H1 (cell line): ENCODE measurements at places on chromosomes 5 and 9. TPM values are rescaled to one million over a fixed set of nuclear protein-coding genes. Genes with fewer than 3 reads are reported as not detected.

- DNase-seq = no peak
Measured at GRCh38 chr5:57862471-57862911, 379.9 kb upstream of the ACTBL2 start.

Gene CREBRF
- 0.86 and 1.2 TPM in 2 replicates for polyA plus RNA-seq

- no peak for DNase-seq
Measured at GRCh38 chr9:101737165-101737704, 1.2 kb downstream of the GRIN3A start.

- DNase-seq = no peak
Measured at GRCh38 chr5:57779383-57780223, 297.0 kb upstream of the ACTBL2 start.

DNA sequence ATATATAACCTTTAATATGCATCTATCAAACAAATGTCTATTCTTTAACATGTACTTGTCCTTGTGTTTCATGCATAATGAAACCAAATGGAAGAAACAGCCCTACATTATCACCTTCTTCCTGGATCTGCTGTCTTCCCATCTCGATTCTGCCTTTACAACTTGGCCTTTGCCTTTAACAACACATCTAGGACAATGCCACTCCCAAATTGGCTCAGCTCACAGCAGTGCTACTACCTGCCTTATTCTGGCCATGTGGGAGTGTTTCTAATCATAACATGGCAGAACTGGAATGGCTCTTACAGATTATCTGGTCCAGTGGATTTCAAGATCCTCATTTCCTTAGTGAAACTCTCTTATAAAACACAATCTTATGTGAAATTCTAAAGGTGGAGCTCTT is 176.5 kb downstream of the CARTPT start:
- no peak for DNase-seq

GRCh38 chr9:130140706-130141105 is 31.5 kb upstream of the NCS1 start:
- no peak for DNase-seq

DNA sequence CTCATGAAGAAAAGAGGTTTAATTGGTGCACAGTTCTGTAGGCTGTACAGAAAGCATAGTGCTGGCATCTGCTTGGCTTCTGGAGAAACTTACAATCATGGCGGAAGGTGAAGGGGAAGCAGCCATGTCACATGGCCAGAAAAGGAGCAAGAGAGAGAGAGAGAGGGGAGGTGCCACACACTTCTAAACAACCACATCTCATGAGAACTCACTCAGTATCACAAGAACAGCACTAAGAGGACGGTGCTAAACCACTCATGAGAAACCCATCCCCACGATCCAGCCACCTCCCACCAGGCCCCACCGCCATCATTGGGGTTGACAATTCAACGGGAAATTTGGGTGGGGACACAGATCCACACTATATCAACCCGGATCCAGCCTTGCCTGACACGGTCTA is 28.8 kb upstream of the IER5L start:
- no peak for DNase-seq

- no peak for DNase-seq
Measured at GRCh38 chr5:150734579-150735384, 24.0 kb downstream of the DCTN4 start.

- no peak for DNase-seq
Measured at GRCh38 chr5:178595150-178595549, 5.0 kb upstream of the COL23A1 start.

DNA sequence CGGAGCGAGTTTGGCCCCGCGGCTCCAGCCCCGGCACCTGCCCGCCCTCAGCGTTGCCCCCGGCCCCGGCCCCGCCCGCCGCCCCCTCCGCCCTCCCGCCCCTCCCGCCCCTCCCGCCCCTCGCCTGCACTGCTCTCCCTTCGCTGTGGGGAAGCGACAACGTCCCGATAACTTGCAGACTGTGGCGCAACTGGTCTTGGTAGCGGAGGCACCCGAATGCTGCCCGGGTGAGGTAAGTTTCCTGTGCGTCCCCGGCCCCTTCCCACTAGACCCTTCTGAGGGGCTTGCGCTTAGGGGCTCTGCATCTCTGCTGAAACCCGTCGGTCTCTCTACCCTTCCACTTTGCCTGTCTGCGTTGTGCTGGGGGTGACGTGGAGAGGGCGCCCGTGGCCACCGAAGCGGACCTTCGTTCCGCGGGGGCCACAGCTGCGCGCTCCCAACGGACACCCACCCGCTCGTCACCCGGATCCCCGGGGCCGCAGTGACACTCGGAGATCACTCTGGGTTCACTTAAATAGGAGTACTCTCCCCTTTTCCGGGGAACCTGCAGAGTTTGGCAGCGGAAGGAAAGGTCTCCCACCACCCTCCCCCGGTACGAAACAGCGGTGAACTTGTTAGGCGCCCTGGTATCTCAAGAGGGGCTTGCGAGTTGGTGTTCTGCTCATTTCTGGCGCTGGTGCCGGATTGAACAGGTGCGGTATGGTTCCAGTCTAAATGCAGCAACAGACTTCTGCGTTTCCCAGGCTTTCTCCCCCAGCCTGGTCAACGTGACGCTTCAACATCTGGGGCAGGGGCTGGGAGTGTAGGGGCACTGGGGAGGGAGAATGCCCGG is 707 bp downstream of the PIP5K1B start:
- DNase-seq = no peak

GRCh38 chr5:172370648-172371545 is 83.4 kb downstream of the SH3PXD2B start:
- DNase-seq = peak; percentile 76

DNA sequence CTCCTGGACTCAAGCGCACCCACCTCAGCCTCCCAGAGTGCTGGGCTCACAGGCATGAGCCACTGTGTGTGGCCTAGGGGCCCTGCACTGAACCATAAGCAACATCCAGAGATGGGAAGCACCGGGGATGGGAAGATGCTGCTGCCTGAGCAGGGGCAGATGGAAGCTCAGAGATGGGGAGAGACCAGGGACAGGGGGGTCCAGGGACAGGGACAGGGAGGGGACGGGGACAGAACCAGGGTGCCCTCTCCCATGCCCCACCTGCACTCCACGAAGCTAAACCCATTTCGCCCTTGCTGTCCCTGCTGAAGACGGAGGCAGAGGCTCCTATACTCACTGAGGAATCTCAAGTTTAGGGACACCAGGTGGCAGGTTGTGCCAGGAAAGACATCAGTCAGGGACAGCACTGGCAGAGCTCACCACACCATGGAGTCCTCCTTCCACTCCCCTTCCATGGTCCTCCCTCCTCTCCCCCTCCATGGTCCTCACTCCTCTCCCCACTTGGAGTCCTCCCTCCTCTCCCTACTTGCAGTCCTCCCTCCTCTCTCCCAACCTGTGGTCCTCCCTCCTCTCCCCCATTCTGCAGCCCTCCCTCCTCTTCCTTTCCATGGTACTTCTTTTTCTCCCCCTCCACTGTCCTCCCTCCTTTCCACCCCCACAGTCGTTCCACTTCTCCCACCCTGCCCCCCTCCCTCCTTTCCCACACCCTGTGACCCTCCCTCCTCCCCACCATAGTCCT is 45.5 kb upstream of the LRRC14B start:
- DNase-seq = no peak

GRCh38 chr5:140351609-140352334 is 5.4 kb upstream of the HBEGF start:
- no peak for DNase-seq

Gene SLC6A3
- polyA plus RNA-seq = 0.86 and 0.91 TPM in 2 replicates

DNA sequence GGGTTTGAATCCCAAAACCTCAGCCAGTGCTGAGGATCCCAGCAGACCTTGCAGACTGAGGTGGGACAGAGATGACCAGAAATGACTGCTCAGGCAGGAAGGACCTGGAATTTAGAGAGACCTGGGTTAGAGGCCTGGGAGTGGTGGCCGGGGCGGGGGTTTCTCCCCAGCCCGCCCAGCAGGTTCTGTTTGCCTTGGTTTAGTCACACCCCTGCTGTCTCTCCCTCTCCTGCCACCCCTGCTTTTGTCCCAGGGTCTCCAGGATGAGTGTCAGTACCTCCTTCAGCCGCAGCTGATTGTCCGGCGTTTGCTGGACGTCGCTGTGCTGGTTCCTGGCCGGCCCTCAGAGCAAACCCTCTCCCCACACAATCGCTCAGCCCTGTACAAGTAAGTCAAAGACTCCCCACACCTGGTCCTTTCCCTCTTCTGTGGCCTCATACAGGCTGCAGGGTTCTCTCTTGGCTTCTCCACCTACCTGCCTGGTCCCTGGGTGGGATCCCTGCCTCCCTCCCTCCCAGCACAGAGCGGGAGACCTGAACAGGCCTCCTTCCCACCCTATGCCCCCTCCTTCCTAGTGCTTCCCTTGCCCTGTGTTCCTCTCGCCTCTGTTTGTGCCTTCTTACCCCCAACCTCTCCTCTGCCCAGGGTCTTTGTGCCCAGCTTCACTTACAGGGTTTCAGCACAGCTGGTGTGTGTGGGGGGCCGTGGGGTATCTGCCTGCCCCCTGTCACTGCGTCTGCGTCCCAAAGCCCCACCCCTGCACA is 12.0 kb downstream of the TMEM8B start:
- DNase-seq = no peak

Gene ESM1
- polyA plus RNA-seq = not detected in 2 replicates

- DNase-seq = no peak
Measured at GRCh38 chr9:127529671-127530070, 78.4 kb downstream of the LRSAM1 start.

DNA sequence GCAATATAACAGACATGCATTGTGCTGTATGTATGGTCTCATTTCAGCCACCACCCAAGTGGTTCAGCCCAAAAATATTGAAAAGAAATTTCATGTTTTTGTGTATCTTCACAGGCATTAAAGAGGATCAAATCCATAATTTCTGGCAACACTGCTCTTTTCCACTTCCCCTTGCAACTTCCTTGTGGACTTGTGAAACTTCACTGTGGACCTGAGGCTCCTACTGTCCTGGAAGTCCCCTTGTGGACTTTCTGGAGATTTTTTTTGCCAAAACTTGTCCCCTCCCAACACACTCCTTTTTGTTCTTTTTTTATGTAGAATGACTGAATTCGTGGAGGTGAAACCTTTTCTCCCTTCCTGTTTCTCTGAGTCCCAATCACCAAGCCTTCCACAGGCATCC is 14.3 kb downstream of the OTULINL start:
- no peak for DNase-seq

DNA sequence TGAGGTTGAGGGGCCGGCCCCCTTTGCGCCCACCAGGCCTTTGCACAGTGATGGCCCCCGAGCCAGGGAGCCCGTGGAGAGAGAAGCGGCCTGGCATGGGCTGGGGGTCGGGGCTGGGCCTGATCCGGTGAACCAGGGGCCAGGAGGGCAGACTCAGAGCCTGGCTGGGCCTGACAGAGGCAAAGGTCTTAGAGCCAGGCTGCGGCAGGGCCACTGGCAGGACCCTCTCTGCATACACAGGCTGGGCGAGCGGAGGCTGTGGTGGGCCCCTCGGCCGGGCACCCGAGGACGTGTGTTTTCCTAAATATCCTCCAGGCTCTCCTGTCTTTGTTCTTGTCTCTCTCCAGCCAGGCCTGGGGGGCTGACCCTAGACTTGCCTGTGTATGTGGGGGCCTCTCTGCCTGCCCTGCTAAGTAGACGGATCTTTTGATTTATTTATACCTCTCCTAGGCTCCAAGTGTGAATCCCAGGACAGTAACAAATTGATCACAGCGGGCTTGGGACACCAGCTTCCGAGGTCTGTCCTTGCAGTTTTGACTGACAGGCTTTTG is 933 bp downstream of the NEK6 start:
- no peak for DNase-seq

- DNase-seq = no peak
Measured at GRCh38 chr9:5013374-5013773, 28.3 kb downstream of the JAK2 start.

DNA sequence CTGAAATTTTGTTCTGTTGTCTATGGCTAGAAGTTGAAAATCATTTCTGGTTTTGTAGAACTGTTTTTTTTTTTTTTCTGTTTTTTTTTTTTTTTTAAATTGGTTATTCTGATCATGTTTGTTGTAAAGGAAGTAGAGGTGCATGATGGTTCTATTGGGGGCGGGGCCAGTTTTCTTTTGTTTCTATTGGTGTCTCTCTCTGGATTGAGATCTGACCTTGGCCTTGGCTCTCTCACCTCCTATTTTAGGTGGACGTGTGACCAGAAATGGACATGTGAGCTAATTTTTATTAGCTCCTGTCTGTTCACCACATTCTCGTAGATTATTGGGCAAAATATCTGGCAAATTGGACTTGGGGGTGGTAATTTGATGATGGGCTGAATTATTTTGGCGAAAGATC is 3.2 kb downstream of the ZNF618 start:
- DNase-seq = no peak

DNA sequence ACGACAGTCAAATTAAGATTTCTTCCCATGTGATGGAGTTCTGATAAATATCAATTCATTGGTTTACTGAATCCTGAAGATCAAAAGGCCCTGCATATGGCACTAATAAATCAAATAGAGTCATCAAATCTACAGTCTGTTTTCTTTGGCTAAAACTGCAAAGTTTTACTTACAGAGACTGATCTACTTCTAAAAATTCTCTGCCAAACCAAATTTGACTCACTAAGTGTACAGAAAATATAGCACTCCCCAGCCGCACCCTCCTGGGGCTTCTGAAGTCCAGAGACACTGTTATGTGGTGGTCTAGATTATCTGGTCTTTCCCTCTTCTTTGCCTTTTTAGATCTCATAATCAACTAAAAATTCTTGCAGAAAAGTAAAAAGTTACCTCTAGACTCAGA is 237.7 kb downstream of the MLLT3 start:
- no peak for DNase-seq

DNA sequence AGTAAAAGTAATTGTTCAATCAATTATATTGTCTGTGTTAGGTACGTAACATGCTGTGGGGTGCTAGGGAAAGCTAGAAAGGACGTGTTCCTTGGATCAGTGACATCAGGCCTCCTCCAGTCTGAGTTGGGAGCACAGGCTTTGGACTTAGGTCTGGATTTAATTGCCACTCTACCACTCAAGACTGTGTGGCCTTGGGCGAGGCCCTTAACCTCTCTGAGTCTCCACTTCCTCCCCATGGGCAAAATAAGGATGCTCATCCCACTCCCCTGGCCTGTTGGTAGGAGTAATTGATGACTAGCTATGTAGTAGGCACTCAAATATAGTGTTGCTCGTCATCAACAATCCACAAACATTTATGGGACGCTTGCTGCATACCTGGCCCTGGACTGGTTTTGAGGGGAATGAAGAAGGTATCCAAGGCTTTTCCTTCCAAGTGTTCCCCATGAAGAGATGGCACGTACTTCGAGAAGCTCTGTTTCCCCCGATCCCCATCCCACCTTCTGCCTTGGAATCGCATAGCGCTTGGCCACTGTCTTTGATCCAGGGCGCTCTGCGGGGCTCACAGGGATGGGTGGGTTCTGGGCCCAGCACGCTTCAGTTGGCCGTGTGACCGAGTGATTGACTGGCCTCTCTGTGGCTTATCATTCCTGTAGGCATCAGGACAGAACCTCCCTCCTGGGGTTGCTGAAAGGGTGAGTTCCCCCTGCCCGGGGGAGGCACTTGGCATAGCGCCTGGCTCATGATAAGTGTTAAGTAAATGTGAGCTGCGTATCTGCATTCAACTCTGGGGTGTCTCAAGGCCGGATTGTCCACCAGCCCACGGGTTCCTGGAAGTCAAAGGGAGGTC is 8.1 kb downstream of the FGF18 start:
- DNase-seq = no peak

DNA sequence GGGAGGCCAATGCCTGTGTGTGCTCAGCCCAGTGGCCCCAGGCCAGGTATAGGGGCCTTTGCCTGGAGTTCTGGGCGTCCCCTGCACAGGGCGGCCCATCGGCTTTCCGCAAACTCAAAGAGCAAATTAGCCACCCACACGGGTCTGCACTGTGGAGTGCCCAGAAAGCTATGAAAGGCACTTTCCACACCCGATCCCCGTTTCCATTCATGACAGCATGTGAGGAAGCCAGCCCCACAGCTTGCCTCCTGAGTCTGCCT is 5.2 kb downstream of the DBH start:
- no peak for DNase-seq

Gene BRINP1
- polyA plus RNA-seq = 19.3 and 19.5 TPM in 2 replicates

GRCh38 chr9:20592673-20593072 is 29.6 kb downstream of the MLLT3 start:
- no peak for DNase-seq

Gene RHOBTB3
- polyA plus RNA-seq = 16.1 and 17.5 TPM in 2 replicates

Gene PCDHB4
- polyA plus RNA-seq = 1.3 and 2.0 TPM in 2 replicates
